ENCODE measurements at places on chromosomes 6 and 20. TPM values are rescaled to one million over a fixed set of nuclear protein-coding genes. Genes with fewer than 3 reads are reported as not detected.

Gene TUBB2B
- 6.7 TPM for total RNA-seq

Gene CTSZ
- total RNA-seq = 250 TPM

Gene OR2H1
- total RNA-seq = not detected

Gene EYS
- not detected for total RNA-seq

Gene TMEM74B
- total RNA-seq = 0.60 TPM

Gene MYBL2
- total RNA-seq = 8.7 TPM

Gene MUC22
- total RNA-seq = not detected

Gene C2
- not detected for total RNA-seq

Gene DEFB124
- total RNA-seq = not detected

Gene GPLD1
- 0.17 TPM for total RNA-seq

Gene DYNLT2
- total RNA-seq = 0.74 TPM
